ENCODE measurements at places on chromosomes 4 and X.

- DNase-seq, result no peak
Observed at GRCh38 chr4:53532521-53532920, 58.8 kb downstream of the LNX1 start.

GRCh38 chrX:134480061-134480460 lies 20.1 kb downstream of the HPRT1 start:
- no peak for DNase-seq

GRCh38 chrX:1598021-1598875 lies 6.8 kb downstream of the AKAP17A start:
- no peak for DNase-seq

DNA sequence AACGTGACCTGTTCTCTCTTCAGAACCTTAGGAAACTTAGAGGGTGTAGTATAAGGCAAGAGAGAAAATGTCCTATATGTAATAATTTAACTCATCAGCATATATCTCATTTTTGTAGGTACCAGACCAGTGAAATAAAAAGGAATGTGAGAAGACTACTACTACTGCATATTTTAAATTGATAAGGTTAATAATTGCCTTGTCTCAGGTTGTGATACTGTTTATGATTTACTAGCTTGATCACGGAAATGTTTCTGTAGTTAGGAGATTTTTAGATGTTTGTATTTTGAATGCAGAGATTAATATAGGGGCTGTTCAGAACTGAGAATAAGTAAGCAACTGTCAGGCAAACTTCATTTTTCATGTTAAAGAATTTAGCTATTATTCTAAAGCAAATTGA lies 1563.4 kb downstream of the C4orf33 start:
- no peak for DNase-seq

- no peak for DNase-seq
Observed at GRCh38 chr4:174575436-174575835, 53.1 kb upstream of the HPGD start.

- DNase-seq, result no peak
Observed at GRCh38 chr4:8732681-8733243, 138.9 kb downstream of the HMX1 start.

GRCh38 chrX:13059637-13060499 lies 15.4 kb upstream of the FAM9C start:
- DNase-seq, result no peak

GRCh38 chrX:105753411-105753810 lies 68.9 kb upstream of the NRK start:
- no peak for DNase-seq

DNA sequence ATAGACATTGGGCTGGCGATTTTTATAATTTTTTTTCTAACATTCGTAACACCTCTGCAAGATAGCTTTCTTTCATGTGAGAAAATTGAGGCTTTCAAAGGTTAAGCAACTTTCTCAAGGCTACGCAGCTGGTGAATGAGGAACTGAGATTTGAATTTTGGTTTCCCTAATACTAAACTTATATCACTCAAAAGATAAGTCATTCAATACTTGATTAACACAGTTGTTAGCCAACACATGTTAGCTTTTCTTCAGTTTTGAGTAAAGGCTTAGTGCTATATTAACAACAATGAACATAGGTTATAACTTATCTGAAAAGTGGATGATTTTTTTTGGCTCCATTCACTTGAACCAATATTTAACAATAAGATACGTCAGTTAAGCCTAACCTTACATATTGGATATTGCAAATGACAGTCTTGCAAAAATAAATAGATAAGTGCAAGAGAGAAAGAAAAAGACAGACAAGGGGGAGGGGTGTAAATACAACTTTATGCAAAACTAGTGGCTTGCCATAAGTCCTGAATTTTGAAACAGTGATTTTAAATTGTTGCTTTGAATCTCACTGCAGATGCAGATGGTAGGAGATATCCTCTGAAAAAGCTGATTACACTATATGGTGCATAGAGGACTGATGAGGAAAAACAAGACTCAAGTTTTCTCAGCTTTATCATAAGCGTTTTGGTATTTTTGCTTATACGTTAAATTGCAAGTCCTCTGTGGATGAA lies 11.1 kb upstream of the GPM6A start:
- DNase-seq, result no peak
